Stimulated activated CD4-positive, alpha-beta T cell treated with anti-CD3 and anti-CD28 coated beads, Interleukin-2, amount 100 ng/mL, for 48 hours (primary cell): ENCODE measurements at places on chromosomes 6 and 20.

- DNase-seq: no peak
These were observed 207.1 kb upstream of the CEP162 start for GRCh38 chr6:84434550-84434949.

GRCh38 chr6:159853754-159854153 is 37.0 kb upstream of the MAS1 start:
- no peak for DNase-seq

DNA sequence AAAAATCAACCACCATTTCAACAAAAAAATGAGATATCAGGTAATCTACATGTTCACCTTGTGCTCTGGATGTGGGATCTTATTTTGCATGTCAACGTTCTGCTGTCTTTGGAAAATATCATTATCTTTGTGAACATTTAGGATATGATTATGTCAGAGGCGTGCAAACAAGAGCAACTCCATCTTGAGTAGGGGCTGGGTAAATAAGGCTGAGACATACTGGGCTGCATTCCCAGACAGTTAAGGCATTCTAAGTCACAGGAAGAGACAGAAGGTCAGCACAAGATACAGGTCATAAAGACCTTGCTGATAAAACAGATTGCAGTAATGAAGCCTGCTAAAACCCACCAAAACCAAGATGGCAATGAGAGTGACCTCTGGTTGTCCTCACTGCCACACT is 28.8 kb upstream of the ZBTB24 start:
- no peak for DNase-seq

- no peak for DNase-seq
These were observed 24.8 kb upstream of the PBOV1 start for GRCh38 chr6:138242987-138243592.

DNA sequence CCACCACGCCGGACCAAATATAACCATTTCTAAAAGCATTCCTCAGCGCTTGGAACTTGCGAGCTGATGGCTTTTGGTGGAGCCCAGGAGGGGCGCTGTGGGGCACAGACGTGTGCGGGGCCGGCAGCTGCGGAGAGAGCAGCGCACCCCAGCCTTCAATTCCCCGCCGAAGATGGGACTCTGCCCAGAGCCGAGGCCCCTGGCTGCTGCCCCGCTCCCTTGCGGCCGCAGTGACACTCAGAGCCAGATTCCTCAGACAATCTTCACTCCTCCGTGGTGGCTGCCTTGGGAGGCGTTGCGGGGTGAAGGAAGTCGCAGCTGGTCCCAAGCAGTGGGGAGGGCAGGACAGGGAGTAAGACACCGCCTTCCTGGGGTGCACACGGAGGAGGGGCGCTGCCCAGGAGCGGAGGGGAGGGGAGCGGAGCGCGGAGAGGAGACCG is 87.7 kb downstream of the TMEM242 start:
- peak; percentile 25 for DNase-seq

GRCh38 chr6:134253681-134254080 is 64.2 kb downstream of the SGK1 start:
- no peak for DNase-seq

DNA sequence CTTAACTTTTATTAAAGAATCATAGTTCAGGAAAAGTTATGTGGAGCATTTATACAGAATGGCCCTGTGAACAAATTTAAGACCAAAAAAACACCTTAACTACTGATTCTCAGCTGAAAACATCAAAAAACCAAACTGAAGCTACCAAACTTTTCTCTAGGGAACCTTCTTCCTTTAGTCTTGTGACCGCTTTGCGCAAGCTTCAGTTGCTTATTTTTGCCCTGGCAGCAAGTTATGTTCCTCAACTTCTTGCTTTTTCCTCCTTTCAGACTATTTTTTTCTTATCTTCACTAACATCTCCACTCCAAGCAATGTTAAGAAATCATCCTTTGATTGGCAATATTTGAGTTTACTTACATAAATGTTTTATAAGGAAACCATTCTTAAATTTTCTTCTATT is 100.1 kb downstream of the MYB start:
- DNase-seq: no peak

DNA sequence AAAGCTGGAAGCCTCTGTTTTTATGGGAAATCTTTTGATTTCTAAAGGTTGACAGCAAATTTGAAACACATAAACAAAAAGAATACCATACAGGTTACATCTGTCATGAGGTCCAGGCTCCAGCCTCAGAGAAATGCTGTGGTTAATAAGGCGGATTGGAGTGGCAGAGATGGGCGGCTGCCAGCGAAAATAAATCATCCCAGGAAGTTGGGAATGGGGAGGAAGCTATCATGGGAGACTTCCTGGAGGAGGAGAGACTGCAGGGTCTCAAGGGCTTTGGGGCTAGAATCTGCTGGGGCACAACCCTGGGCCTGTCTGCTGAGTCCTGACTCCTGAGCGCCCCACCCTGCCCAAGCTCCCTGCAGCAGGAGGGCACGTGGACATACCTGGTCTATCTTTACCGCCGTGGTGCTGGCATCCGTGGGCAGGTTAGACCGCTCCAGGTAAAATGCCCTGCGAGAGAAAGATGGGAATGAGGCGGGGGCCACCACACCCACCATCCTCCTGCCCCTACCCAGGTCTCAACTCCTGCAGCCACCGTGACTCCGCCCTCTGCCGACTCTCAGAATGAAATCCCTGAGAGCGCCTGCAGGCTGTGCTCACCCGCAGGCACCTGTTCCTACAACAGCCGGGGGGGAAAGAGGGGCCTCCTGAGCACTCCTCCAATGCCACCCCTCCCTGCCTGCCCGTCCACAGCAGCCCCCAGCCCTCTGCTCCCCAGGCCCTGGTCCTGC is 197.3 kb downstream of the PREX1 start:
- DNase-seq: no peak

- DNase-seq: no peak
These were observed 42.4 kb downstream of the HFE start for GRCh38 chr6:26129656-26130055.

DNA sequence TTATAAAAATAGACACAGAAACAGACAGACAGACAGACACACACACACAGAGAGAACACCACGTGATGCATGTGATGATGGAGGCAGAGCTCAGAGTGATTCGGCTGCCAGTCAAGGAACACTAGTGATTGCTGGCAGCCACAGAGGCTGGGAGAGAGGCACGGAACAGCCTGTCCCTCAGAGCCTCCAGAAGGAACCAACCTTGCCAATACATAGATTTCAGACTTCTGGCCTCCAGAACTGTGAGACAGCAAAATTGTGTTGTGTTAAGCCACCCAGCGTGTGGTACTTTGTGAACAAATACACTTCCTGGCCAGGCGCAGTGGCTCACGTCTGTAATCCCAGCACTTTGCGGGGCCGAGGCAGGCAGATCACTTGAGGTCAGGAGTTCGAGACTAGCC is 9.5 kb upstream of the PARD6B start:
- no peak for DNase-seq

- DNase-seq: no peak
These were observed 14.2 kb downstream of the PRR18 start for GRCh38 chr6:166293731-166294584.

DNA sequence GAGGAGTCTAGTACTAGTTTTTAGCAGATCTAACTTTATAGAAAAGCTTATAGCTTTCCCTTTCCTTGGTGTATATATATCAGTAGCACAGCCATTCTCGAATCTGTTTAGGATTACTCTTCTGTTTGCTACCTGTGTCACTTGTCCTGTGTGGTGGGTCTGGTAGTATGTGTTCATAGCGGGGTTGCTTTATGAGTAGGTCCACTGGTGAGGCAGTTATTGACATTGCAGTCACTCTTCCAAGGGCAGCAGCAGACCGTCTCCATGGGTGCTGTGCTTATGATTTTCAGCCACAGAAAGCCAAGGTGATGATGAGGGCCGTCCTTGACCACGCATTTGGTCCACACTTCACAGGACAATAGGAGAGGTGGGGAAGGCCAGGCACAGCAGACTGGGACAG is 171.5 kb downstream of the CDKAL1 start:
- no peak for DNase-seq

DNA sequence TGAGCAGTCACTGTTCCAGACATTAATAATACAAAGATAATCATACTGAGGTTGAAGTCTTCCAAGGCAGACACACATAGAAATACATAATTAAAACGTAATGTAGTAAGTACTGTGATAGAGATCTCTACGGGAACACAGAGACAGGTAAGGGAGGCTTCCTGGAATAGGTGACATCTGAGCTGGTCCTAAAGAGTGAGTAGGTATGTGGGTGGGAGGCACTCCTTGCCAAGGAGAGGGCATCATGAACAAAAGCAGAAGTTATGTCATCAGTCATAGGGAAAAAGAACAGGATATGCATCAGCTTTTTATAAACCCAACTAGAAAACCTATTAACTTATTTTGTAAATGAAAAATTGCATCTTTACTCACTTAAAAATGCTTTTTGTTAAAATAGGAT is 110.0 kb downstream of the MAP7 start:
- no peak for DNase-seq

DNA sequence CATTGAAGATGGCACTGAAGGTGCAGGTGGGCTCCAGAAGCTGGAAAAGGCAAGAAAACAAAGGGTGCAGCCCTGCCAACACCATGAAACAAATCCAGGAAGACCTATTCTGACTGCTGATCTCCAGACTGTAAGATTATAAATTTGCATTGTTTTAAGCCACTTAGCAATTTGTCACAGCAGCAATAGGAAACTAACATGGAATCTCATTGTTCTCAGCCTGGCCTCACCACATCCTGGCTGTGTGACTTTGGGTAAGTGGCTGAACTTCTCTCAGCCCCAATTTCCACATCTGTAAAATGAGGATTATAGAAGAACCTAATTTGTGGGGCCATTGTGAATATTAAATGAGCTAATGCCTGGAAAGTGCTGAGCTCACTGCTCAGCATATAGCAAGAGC is 160.4 kb upstream of the MAFB start:
- no peak for DNase-seq

GRCh38 chr6:119541132-119541905 is 191.8 kb upstream of the MAN1A1 start:
- no peak for DNase-seq

DNA sequence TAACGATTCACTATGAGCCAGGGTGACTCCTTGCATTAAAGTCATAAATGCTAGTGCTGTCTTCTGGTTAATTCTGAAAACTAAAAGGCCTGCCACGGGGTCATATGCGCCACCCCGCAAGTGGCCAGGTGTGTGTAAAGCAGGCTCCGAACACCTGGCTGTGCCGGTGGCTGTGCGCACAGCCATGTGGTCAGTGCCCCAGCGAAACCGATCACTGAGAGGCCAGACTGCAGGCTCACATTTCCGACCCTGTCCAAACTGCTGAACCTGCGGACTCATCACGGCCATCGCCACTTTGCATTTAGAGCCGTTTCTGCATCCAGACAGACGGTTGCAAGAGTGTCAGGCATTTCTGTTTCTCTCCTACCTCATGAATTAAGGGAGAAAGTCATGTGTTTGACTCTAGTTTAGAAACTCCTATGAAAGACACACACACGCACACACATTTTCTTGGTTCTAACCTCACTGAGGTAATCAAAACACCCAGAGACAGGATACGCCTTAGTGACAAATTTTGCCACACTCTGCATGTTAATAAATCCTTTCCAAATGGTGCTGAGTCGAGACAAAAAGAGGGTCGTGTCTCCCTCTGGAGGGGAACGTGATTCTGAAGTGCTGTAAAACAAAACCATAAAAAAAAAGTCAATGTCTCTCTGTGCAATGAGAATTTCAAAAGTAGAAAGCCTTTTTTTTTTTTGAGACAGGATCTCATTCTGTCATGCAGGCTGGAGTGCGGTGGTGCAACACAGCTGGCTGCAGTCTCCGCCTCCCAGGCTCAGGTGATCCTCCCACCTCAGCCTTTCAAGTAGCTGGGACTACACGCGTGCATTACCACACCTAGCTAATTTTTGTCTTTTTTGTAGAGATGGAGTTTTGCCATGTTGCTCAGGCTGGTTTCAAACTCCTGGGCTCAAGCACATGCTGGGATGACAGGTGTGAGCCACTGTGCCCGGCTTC is 31.0 kb upstream of the TCFL5 start:
- DNase-seq: no peak

DNA sequence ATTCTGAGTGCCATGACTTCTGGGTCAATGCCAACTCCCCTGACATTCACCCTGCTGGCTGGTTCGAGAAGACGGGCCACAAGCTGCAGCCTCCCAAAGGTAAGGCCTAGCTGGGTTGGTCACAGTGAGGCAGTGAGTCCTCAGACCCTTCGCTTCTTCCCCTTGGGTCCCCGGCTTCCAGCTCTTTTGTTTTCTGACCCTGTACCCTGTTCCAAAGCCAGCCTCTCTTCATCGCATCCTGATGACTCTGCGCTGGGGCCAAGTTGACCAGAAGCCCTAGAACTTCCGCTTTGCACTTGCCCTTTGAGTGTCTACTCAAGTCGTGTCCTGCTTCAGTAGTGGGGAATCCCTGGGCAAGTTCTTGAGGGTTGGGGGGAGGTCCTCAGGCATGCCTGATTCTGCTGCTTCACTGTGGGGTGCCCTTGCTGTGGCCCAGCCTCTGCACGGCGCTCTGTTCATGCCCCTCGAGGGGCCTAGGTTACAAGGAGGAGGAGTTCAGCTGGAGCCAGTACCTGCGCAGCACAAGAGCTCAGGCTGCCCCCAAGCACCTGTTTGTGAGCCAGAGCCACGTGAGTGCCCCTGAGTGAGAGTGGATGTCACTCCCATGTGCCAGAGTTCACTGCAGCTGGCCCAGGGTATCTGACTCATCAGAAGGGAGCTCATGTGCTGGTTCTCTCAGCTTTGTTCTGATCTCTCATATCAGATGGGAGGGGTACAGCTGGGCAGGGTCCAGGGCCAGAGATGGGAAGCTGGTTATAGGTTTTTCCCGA is 23.0 kb downstream of the L3MBTL1 start:
- DNase-seq: no peak

GRCh38 chr6:161424421-161424820 is 150.6 kb upstream of the AGPAT4 start:
- DNase-seq: no peak

DNA sequence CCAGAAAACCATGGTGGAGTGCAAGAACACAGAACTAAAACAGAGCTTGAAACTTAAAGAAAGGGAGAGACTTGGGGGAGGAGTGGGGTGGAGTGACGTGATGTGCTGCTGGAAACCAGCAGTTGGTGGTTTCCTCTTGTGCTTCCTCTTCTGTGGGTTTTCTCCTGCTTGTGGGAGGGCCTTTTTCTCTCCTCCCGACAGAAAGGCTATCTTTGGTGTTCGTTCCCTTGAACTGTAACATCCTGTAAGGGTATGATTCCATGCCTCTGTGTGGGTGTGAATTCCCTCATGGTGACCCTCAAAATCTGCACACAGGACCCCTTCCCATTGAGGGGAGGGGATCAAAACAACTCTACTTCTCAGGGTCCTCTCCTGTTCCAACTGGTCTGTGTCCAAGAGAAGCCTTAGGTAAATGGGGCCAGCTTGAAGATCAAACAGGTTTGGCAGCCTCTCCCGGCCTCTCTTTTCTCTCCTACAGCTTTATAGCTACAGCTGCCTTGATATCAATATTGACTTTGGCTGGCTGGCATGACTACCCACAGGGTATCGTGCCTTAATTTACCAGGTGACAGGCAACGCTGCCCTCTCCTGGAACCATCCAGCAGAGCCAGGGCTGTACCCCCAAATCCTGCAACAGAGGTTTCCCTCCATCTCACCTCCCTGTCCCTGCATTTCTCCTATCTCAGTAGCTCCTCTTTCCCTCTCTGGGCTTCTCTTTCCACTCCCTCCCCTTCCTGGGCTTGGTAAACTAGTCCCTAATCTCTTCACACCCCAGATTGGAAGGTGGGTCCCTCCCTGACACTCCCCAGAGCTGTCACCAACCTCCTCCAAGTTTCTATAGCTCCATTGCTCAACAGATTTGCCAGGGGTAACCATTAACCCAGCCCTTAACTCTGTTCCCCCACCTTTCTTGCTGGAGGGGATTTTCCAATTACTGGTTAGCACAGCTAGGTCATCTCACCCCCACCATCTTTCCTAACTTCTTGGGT is 1.5 kb upstream of the MSH5 start:
- no peak for DNase-seq

GRCh38 chr6:125151700-125152099 is 1.9 kb upstream of the TPD52L1 start:
- no peak for DNase-seq
